ENCODE measurements at places on chromosomes 13 and 19.

GRCh38 chr13:100827489-100828176 is 153.0 kb upstream of the TMTC4 start:
- DNase-seq: no peak
- no peaks in the 10 kb centered on the region for H3K4me1 ChIP-seq
- no peaks in the 10 kb centered on the region for H3K36me3 ChIP-seq
- no peaks in the 10 kb centered on the region for H3K27me3 ChIP-seq
- no peak overlapping the region for H3K27ac ChIP-seq

- no peak overlapping the region for H3K4me3 ChIP-seq
- H3K27ac ChIP-seq: no peak overlapping the region
- no peaks in the 10 kb centered on the region for H3K27me3 ChIP-seq
- peaks cover 8% of the 10 kb centered on the region for H3K4me1 ChIP-seq
These were observed 104.9 kb upstream of the ABCC4 start for GRCh38 chr13:95406176-95406575.

- DNase-seq: no peak
- no peak overlapping the region for H3K4me3 ChIP-seq
- no peaks in the 10 kb centered on the region for H3K27me3 ChIP-seq
- no peaks in the 10 kb centered on the region for H3K36me3 ChIP-seq
These were observed 41.3 kb upstream of the INTS6 start for GRCh38 chr13:51494156-51494555.

DNA sequence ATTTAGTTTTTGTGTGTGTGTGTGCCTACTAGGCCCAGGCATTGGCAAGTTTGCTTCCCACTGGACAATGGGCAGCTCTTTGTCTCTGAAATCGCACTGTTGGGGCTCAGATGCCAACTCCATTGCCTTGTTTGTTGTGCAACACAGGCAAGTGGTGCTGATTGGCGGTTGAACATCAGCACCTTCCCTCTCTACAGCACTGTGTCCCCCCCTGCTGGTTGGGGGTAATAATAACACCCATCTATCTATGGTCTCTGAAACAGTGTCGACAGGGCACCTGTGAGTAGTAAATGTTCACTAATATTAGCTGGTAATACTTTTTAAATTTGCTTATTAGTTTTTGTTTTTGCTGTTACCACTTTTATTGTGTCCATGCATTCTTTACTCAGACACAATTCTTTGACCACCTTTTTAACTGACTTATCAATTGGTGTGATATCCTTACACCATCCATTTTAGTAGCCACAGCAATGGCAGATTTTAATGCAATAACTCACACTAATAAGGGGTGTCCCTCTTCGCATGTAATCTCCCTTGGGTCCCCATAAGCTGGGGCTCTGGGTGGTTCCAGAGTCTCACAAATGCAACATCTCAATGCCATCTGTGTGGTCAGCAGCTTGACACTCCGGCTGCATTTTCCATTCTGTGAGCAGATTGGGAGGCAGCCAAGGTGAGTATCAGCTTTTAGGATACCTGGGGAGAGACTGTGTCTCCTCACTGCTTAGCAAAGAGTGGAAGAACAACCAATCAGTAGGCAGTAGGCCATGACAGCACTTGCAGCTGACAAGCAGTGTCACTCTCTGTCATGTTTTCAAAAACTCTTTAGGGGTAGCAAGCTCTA is 47.7 kb upstream of the UQCRFS1 start:
- no peak overlapping the region for H3K27ac ChIP-seq
- no peaks in the 10 kb centered on the region for H3K27me3 ChIP-seq
- no peaks in the 10 kb centered on the region for H3K4me1 ChIP-seq
- no peak overlapping the region for H3K4me3 ChIP-seq

GRCh38 chr19:38743394-38744297 is 628 bp downstream of the CAPN12 start:
- no peaks in the 10 kb centered on the region for H3K36me3 ChIP-seq
- no peak overlapping the region for H3K4me3 ChIP-seq
- H3K27ac ChIP-seq: no peak overlapping the region
- H3K27me3 ChIP-seq: no peaks in the 10 kb centered on the region
- no peaks in the 10 kb centered on the region for H3K4me1 ChIP-seq
- no peak for DNase-seq

DNA sequence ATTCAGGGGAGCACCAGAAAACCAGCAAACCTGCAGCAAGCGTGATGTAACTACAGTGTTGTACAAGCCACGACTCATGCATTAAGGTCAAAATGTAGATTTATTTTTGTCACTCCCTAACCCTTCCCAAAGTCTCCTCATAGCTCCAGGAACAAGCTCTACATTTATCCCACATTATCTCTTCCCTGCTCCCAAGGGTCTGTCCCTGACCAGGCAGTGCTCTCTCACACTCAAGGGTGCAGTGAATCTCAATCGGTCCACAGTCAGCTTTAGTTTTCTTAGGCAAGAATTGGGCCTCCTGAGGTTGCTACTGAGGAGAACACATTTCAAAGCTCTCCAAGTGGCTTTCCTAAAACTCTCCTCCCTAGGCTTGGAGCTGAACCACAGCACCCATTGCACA is 219.4 kb downstream of the NHLRC3 start:
- no peak for DNase-seq
- no peaks in the 10 kb centered on the region for H3K36me3 ChIP-seq
- H3K4me1 ChIP-seq: peaks cover 8% of the 10 kb centered on the region
- H3K4me3 ChIP-seq: no peak overlapping the region
- H3K27ac ChIP-seq: no peak overlapping the region

DNA sequence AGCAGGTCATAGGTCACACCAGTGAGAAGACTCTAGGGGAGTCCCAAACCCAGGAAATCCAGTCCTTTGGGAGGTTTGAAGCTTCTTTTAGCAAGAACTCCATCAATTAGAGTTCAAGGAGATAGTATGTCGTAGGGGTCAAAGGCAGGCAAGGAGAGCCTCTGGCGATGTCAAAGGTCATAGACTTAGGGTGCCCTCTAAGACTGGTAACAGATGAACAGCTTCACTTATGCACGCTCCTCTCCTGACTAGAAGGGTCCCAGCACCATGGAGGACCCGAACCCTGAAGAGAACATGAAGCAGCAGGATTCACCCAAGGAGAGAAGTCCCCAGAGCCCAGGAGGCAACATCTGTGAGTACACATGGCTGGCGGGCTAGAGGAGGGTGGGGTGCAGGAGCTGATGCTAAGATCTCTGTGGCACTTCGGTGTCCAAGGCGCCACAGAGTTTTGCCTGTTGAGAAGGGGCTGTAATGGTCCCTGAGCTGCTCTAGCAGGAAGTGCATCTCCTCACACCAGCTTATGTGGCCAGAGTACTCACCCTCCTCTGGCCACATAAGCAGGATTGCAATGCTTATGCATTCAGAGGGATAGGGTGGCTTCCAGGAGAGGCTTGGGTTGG is 557 bp downstream of the ZNF576 start:
- peak overlapping the region; percentile 97 for H3K27ac ChIP-seq
- no peaks in the 10 kb centered on the region for H3K27me3 ChIP-seq
- peaks cover 28% of the 10 kb centered on the region for H3K36me3 ChIP-seq

- no peak overlapping the region for H3K27ac ChIP-seq
- H3K27me3 ChIP-seq: no peaks in the 10 kb centered on the region
- H3K36me3 ChIP-seq: no peaks in the 10 kb centered on the region
- DNase-seq: no peak
- no peak overlapping the region for H3K4me3 ChIP-seq
These were observed 10.6 kb upstream of the ADGRE1 start for GRCh38 chr19:6876748-6877147.

DNA sequence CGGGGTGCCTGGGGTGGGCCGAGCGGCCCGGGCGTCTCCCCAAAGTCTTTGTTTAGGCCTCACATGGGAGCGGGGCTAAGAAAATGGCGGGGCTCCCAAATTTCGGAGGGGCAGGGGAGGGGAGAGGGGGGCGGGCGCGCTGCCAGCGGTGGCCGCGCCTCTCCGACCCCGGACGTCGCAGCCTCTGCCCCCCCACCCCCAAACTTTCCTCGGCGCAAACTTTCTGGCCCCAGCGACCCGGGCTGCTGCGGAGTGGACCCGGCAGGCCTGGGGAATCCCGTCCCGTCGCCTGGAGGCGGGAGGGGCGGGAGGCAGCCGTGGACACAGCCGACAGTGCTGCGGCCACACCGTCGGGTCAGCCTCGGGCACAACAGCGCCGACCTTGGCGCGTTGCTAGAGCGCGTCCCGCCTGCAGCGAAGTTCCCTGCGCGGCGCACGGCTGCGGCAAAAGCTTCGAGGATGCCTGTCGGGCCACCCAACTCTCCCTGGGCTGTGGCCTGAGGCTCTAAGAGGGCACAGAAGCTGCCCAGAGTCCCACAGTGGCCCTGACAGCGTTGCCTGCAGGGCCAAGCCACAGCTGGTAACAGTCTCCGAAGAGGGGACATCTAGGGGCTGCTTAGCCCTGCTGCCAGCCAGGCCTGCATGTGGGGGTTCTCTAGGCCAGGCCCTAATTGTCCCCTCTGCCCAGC is 1.3 kb downstream of the NFIX start:
- H3K4me3 ChIP-seq: peak overlapping the region; percentile 93
- no peaks in the 10 kb centered on the region for H3K27me3 ChIP-seq
- peaks cover 12% of the 10 kb centered on the region for H3K4me1 ChIP-seq
- H3K36me3 ChIP-seq: no peaks in the 10 kb centered on the region

DNA sequence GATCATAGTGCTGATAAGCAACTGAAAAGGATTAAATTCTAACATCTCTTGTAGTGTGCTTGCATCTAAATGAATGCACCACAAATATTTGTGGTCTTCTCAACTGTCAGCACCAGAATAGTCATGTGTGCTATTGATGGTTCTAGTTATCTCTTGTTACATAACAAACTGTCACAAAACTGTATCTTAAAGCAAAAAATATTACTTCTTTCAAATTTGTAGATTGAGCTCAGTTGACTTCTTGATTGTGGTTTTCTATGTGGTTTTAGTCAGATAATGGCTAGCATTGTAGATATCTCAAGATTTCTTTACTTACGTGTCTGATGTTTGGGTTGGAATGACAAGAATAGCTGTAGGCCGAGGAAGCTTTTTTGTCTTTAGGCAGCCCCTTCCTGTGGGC is 431.3 kb downstream of the SLITRK6 start:
- H3K27ac ChIP-seq: no peak overlapping the region
- H3K4me3 ChIP-seq: no peak overlapping the region
- H3K4me1 ChIP-seq: no peaks in the 10 kb centered on the region
- DNase-seq: no peak

DNA sequence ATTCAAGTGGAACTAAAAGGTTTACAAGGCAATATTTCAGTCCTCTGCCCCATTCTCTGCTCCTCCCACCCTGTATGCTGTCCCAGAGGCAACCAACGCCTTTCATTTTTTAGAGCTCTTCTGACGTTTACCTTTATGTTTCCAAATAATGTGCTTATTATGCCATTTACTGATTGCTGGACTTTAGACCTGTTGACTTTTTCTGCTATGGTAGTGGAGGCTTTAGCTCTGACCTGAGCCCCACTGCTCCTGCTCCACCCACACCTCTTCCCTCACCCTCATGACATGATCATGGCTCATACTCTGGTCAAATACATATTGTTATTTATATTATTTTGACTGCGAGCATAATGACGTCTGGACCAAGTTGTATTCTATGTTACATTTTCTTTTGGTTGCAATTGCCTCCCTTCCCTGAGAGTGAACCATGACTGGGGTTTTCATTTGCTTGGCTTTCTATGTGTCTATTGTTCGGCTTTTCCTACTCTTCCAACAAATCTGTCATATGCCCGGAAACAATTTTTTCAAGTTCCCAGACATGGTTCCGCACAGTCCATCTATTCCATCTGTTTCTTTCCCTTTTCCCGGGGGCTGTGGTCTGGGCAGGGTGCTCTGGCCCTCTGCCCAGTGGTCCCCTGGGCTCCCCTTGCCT is 31.4 kb upstream of the GJB6 start:
- no peak overlapping the region for H3K27ac ChIP-seq
- H3K27me3 ChIP-seq: no peaks in the 10 kb centered on the region
- no peak for DNase-seq
- H3K4me3 ChIP-seq: no peak overlapping the region
- no peaks in the 10 kb centered on the region for H3K36me3 ChIP-seq
- no peaks in the 10 kb centered on the region for H3K4me1 ChIP-seq

DNA sequence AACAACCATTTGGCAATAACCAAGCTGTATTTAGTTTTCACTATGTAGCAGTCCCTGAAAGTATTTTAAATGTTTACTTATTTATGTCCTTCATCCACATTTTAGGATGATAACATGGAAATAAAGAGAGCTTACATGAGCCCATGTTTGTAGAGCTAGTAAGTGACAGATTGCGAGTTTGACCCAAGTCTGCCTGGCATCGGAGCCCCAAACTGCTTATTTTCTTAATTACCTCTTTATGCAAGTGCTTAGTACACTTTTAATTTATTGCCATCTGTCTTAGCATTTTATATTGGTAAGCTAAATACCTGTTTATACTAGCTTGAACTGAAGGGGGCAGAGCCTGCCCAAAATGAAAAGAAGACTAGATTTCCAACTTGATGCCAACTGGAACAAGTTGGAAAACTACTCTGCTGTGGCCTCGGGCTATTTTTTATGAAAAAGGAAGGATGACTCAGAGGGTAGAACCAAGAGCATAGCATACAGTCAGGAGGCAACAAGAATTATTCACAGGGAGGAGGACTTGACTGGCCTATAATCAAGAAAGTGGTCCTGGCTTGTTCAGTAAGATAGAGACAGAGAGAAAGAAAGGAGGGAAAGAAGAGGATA is 150.2 kb downstream of the NDFIP2 start:
- H3K27me3 ChIP-seq: no peaks in the 10 kb centered on the region
- no peak for DNase-seq
- H3K4me3 ChIP-seq: no peak overlapping the region
- no peaks in the 10 kb centered on the region for H3K36me3 ChIP-seq
- H3K4me1 ChIP-seq: no peaks in the 10 kb centered on the region

DNA sequence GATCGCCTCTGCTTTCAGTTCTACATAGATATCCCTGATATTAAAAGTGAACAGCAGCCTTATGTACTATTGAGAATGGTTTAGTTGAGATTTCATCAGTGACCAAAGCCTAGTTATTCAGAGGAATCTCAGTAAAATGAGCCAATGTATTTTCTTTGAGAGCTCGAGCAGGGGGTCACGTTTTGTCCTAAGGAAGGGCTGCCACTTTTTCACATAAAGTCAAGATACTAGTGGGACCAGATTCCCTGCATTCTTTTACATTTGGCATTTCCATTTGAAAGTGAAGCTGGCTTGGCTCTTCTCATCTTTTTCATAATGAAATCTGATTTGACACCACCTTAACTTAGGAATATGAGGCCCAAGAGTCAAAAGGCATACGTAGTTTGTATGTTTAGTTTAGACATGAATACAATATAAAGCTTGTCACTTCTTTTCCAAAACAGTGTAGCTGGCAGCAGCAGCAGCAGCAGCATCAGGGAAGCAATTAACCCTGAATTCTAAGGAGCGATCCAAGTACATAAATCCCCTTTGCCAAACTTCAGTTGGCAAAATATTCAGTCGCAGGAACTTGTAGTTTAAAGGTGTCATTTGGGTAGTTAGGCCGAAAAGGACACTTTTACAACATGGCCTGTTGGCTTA is 1752.2 kb upstream of the PCDH20 start:
- H3K4me1 ChIP-seq: no peaks in the 10 kb centered on the region
- H3K4me3 ChIP-seq: no peak overlapping the region
- H3K27ac ChIP-seq: no peak overlapping the region
- no peaks in the 10 kb centered on the region for H3K27me3 ChIP-seq
- no peak for DNase-seq
- no peaks in the 10 kb centered on the region for H3K36me3 ChIP-seq

GRCh38 chr19:6766357-6767080 is 716 bp downstream of the SH2D3A start:
- H3K27ac ChIP-seq: no peak overlapping the region
- peak overlapping the region; percentile 62 for H3K4me3 ChIP-seq
- H3K27me3 ChIP-seq: no peaks in the 10 kb centered on the region
- H3K4me1 ChIP-seq: peaks cover 9% of the 10 kb centered on the region

- no peak overlapping the region for H3K27ac ChIP-seq
- peaks cover 3% of the 10 kb centered on the region for H3K4me1 ChIP-seq
- H3K36me3 ChIP-seq: no peaks in the 10 kb centered on the region
These were observed 101.0 kb downstream of the PAN3 start for GRCh38 chr13:28239374-28239773.

All from thoracic aorta (tissue), 2 donors.